ENCODE measurements at places on chromosomes 3 and 15.

- no peak for DNase-seq
Observed at GRCh38 chr3:88632226-88632625, 475.2 kb upstream of the EPHA3 start.

GRCh38 chr3:23442598-23443383, 239.7 kb downstream of the UBE2E2 start:
- DNase-seq = no peak

DNA sequence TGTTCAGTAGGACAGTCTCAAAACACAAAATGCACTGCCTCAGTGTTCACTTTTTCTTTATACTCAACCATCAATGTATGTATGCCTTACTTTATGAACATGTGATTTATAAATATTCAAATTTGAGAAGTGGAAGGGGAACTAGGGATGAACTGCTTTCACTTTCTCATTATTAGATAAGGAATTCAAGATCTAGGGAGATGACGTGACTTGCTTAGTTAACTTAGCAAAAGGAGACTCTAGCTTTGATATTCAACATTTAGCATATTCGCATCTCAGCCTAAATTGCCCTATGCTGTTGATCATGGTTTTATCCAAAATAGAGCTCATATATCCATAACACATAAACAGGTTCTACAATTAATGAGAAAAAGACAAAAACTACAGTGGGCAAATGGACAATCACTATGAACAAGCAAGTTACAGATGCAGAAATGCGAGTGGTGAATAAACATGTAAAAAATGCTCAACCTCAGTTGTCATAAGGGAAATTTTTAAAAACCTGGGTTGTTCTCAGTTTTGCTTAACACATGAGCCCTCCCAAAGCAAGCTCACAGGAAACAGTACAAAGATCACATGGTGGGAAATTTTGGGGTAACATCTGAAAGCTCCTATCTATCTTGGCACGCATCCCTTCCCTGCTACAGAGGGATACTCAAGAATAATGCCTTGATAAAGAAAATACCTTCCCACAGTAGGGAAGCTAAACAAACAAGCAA, 269.8 kb downstream of the THRB start:
- no peak for DNase-seq

DNA sequence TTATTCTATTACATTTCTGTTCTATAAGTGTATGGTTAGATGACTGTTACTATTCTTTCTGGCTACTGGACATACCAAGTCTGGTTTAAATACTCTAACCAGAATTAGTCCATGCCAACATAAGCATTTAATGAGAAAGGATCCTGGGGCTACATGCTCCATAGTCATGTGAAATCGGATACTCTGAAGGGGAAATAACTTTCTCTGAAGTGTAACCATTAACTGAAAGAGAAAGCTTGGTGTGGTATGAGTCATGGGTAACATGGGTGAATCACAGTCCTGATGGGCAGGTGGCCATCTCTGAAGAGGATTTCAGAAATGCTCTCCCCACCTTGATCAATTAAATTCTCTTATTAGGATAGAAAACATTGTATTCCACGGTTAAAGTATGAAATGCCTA, 69.4 kb downstream of the FHIT start:
- DNase-seq = no peak
